Neural crest cell (in vitro differentiated cells): ENCODE measurements at places on chromosomes 16 and 17. TPM values are rescaled to one million over a fixed set of nuclear protein-coding genes. Genes with fewer than 3 reads are reported as not detected.

GRCh38 chr17:1422885-1423284 is 22.9 kb upstream of the YWHAE start:
- H3K27me3 ChIP-seq, result no peaks in the 10 kb centered on the region
- no peak for DNase-seq
- peaks cover 13% of the 10 kb centered on the region for H3K4me1 ChIP-seq
- H3K4me3 ChIP-seq, result no peak overlapping the region

DNA sequence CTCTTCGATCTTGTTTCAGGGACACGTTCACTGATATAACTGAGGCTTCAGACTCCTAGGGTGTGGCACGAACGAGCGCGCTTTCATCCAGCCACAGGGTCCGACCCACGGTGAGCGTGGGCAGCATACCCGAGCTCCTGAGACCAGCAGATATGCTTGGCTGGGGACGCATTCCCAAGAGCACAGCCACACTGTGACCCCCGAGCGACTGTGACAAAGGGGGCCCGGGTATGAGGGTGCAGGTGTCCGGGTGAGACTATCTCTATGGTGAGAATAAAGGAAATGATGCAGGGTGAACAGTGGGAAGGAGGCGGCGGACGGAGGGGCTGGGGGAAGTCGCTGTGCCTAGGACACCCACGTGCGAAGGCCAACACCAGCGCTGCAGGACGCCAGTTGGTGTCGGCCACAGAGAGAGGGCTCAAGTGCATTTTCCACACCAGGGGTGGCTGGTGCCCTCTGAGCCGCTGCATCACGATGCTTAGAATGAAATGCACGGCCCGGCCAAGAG is 17.6 kb downstream of the RPH3AL start:
- H3K4me1 ChIP-seq, result peaks cover 11% of the 10 kb centered on the region
- DNase-seq, result no peak
- no peak overlapping the region for H3K4me3 ChIP-seq
- H3K27me3 ChIP-seq, result peaks cover 23% of the 10 kb centered on the region
- H3K27ac ChIP-seq, result no peak overlapping the region
- H3K36me3 ChIP-seq, result no peaks in the 10 kb centered on the region

DNA sequence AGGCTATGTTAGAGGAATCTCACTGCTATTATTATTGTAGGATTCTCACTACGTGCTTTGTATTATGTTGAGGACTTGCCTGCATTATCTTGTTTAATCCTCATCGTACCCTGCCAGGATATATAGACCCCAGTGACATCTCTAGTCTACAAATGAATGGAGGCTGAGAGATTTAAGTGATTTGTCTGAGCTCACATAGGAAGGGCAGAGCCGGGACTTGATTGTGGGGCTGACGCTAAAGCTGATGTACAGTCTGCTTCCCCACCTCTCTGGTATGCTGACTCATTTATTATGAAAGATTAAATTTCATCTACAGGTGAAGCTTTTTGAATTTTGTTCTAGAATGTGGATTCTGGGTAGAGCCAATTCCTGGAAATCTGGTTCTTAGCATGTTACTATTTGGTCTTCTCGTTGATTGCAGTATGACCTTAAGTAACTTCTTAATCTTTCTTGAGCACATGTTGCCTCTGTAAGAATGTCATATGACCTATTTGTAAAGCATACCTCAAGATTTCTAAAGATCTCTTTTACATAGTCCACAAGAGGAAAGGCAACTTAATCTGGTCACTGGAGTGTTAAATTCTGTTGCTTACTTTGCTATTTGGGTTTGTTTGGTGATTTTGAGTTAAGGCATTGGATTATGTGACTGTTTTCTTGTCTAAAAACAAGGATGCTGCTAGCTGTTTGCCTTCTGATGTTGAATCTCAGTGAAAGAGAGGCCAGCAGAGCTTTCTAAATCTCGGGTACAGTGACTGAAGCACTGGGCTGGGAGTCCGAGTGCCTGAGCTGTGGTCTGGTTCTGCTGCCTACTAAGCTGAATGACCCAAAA is 12.4 kb downstream of the METTL9 start:
- H3K27ac ChIP-seq, result no peak overlapping the region
- no peak overlapping the region for H3K4me3 ChIP-seq
- no peak for DNase-seq
- H3K27me3 ChIP-seq, result no peaks in the 10 kb centered on the region
- H3K4me1 ChIP-seq, result peaks cover 38% of the 10 kb centered on the region

DNA sequence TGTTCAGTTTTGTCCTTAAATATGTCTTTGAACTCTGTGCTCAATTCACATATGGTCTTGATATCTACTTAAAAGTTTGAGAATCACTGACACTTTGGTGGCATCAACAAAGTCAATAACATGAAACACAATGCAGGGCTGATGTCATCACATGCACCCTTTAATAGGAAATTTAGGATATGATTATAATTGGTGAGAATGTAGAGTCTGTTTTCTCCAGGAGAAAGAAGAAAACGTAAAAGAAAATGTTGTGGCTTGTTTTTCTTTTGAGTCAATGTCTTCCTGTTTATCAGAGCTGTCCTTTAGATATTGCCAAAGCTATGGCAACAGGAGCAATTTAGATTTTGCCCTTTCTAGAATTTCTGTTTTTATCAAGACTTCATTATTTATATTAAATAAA is 396.9 kb downstream of the CDH13 start:
- DNase-seq, result no peak
- no peaks in the 10 kb centered on the region for H3K27me3 ChIP-seq
- no peak overlapping the region for H3K27ac ChIP-seq
- no peak overlapping the region for H3K4me3 ChIP-seq

- H3K27ac ChIP-seq, result no peak overlapping the region
- H3K27me3 ChIP-seq, result peaks cover 5% of the 10 kb centered on the region
- H3K4me1 ChIP-seq, result peaks cover 21% of the 10 kb centered on the region
- no peak overlapping the region for H3K4me3 ChIP-seq
Observed at GRCh38 chr16:85384833-85385462, 228.2 kb upstream of the GSE1 start.

Gene DHRS7C
- not detected in 2 replicates for total RNA-seq

Gene ARL2BP
- total RNA-seq, result 62.6 and 63.9 TPM in 2 replicates
